ENCODE measurements at places on chromosomes 12 and 14.

DNA sequence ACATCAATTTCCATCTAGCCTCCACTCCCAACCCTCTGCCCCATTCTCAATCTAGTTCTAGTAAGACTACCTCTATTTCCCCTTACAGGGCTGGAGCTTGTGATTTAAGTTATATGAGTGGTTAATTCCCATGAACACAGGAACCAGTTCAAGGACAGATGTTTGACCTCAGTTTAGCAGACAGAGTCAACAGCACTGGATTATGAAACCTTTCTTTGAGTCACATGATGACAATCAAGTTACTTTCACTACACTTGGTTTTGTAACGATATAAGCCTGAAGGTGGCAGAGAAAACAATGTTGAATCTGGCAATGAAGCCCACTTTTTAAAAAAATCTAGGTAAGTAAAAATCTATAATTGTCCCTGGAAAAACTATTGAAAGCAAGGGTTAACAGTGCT is 1646.2 kb upstream of the FLRT2 start:
- DNase-seq = no peak

- DNase-seq = no peak
Observed at GRCh38 chr12:40768125-40768864, 76.1 kb downstream of the CNTN1 start.

- no peak for DNase-seq
Observed at GRCh38 chr12:30063435-30063945, 279.7 kb upstream of the TMTC1 start.

DNA sequence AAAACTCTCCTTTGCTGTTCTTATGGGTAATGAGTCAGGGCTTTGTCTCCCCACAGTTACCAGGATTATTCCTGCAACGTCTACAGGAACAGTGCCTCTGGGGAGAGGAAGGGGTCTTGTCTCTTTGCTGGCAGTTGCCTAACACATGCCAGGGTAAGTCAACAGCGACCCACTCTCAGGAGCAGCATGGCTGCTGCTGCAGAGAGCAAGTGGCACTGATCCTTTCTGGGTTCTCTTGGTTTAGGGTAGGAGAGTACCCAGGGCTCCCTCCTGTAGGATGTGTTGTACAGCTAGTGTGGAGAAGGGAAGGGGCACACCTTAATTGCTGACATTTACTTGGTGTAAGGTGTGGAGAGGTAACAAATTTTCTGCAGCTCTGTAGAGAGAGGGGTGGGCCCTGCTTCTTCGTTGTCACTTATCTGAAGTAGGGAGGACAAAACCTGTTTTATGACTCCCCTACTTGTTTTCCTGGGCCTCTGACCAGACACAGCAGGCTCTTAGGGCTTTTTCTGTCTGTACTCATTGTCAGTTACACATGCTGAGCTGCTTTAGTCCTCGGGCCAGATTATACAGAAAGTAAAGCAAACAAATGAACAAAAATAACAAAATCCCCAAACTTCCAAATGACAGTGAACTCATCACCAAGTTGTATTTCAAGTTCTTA is 168.2 kb downstream of the ACSS3 start:
- no peak for DNase-seq

GRCh38 chr14:55417955-55418354 is 6.3 kb upstream of the ATG14 start:
- no peak for DNase-seq

GRCh38 chr12:96368233-96368632 is 32.0 kb downstream of the CDK17 start:
- DNase-seq = no peak

DNA sequence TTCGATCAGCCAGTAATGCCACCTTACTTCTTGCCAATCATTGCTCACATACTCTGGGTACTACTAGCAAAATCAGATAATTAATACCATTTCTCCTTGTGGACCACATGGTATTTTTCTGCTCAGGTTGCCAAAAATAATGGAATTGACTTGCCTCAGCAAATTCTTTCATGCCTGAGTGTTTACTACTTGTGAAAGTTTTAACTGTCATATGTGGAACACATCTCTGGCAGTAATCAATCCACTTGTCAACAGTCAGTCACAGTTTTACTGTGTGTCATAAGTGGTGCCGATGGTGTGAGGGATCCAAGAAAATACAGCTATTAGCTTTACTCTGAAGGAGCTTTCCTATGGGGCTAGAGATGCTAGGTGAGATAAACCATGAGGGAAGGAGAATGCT is 55.3 kb upstream of the ATF1 start:
- no peak for DNase-seq

- DNase-seq = no peak
Observed at GRCh38 chr12:96303653-96304052, 96.6 kb downstream of the CDK17 start.

DNA sequence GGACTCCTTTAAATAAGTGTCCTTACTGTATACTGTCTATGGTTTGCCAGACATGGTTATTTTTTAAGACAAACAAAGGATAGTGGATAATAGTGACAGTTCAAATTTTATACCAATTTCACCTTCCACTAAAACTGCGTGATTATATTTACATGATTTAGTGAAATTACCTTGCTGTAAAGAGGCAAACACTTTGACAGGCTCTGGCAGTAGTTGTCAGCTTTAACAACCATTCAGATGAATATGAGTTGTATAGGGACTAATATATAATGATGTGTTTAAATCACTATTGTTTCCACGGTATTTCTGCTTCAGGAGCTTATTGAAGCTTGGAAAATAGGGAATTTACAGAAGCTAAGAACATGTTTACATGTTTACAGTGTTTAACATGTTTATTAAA is 1364.0 kb downstream of the FSCB start:
- DNase-seq = no peak

DNA sequence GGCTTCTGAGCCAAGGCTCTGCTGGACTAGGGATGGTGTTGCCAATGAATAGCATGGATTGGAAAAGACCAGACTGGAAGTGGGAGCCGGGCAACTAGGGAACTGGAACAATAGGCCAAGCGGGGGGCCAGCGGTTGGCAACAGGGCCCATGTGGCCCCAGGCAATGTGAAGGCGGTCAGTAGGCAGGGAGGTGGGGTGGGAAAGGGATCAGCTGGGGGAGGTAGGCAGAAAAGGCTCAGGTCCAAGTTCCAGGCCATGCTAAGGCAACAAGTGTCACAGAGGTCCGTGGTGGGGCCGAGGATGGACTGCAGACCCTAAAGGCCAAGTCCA is 14.9 kb upstream of the MLXIP start:
- no peak for DNase-seq

DNA sequence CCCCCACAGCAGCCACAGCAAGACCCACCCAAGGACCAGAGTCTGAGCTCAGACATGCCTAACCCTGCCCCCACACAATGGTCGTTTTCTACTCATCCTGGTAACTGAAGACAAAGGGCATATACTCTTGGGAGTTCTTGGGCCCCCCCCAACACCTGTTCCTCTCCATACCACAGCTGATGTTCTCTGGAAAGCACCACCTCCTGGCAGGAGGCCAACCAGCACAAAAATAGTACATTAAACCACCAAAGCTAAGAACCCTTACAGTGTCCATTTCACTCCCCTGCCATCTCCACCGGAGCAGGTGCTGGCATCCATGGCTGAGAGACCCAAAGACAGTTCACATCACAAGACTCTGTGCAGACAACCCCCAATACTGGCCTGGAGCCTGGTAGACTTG is 80.6 kb upstream of the DAAM1 start:
- DNase-seq = no peak

GRCh38 chr12:32032205-32032810 is 73.1 kb downstream of the RESF1 start:
- no peak for DNase-seq

DNA sequence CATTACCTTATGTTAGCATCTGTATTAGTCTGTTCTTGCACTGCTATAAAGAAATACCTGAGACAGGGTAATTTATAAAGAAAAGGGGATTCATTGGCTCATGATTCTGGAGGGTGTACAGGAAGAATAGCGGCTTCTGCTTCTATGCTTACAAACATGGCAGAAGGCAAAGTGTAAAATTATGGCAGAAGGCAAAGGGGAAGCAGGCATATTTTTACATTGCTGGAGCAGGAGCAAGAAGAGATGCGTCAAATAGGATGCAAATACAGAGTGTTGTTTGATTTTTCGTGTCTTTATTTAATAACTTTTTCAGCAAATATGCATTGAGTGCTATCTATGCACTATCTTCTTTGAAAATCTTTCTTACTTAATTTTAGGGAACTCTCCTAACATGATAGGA is 210.7 kb upstream of the SSTR1 start:
- DNase-seq = no peak

- peak; percentile 30 for DNase-seq
Observed at GRCh38 chr14:97581016-97581415, 783.8 kb downstream of the VRK1 start.

DNA sequence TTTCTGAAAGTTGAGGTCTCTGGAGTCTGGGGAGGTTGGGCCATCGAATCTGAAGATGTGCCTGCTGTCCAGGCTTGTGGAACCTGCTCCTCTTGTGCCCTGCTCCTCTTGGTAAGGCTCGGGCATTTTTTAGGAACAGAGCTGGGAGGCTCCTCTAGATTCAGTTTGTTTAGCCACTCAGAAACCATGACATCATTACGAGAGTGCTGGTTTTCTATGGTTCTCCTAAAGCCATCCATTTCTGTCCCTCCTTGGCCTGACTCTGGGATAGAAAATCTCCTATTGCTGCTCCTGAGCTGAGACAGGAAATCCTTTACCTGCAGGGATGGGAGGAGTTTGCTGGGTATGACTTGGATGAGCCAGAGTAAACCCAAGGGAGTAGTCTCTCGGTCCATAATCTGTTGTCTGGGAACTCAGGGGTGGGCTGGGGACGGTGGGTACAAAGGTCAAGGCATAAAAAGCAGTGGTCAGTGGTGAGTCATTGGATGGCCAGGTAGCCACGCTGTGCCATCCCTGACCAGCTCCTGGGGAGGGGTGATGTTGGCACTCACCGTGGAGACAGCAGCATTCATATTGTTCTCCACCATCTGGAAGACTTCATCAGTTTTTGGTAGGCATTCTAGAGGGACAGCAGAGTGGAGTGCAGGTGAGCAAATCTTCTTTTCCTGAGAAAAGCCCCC is 2.4 kb upstream of the ADCY4 start:
- DNase-seq = no peak

DNA sequence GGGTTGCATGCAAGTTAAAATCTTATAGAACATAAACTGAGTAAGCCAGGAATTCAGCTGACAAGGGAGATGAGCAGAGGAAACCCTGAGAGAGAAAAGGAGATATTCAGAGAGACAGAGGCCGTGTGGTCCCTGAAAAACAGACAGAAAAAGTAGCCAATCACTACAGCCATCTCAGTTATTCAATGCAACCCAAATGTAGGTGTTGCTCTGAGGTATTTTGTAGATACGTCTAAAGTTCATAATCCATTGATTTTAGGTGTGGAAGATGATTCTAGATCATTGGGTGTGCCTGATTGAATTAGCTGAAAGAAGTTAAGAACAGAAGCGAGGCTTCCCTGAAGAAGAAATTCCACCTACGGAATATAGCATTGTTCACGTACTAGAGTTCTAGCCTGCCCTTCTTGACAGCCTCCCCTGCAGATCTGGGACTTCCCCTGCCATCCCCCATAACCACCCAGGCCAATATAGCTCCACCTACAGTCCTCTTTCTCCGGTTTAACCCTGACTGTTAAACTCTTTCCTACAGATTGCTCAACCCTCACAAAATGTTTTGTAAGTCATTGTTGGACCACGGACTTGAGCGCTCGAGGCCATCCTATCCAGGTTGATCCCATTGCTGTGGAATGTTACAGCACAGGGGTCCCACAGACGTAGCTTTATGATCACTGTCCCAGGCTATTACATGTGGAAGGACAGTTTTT is 21.7 kb downstream of the AICDA start:
- no peak for DNase-seq

DNA sequence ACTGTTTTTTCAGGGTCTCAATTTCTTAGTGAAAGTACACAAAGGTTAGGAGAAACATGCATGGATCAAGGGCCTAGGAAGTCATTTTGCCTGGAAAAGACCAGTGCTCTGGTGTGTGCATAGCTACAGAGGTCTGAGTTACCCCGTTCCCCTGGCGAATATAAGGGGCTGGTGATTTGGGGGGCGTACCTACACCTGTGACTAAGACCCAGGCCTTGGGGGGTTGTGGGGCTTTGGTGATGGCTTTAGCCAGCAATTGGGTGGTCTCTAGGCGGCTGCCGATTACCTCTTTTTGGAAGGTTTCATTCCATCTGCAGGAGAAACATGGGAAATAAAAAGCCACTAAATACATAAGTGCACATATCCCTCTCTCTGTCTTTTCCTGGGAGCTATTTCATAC is 1.1 kb downstream of the SDR39U1 start:
- no peak for DNase-seq

DNA sequence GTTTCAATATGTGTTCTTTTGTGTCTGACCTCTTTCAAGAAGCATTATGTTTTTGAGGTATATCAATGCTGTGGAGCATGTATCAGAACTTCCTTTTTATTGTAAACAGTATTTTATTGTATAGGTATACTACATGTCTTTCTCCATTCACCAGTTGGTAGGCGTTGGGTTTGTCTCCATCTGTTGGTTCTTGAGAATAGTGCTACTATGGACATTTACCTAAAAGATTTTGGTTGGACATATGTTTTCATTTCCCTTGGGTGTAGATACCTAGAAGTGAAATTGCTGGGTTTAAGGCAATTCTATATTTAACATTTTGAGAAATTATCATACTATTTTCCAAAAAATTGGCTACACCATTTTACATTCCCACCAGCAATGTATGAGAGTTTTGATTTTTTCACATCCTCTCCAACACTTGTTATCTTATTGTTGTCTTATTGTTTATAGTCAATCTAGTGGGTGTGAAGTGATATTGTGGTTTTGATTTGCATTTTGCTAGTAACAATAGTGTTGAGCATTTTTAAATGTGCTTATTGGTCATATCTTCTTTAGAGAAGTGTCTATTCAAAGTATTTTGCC is 409.2 kb downstream of the IPO8 start:
- no peak for DNase-seq

GRCh38 chr14:103367995-103368394 is 17.2 kb upstream of the MARK3 start:
- no peak for DNase-seq

GRCh38 chr14:24979725-24980239 is 70.2 kb downstream of the STXBP6 start:
- DNase-seq = no peak

- no peak for DNase-seq
Observed at GRCh38 chr12:15649347-15649746, 139.8 kb downstream of the EPS8 start.

GRCh38 chr14:73116079-73116665 is 20.1 kb upstream of the PSEN1 start:
- no peak for DNase-seq

DNA sequence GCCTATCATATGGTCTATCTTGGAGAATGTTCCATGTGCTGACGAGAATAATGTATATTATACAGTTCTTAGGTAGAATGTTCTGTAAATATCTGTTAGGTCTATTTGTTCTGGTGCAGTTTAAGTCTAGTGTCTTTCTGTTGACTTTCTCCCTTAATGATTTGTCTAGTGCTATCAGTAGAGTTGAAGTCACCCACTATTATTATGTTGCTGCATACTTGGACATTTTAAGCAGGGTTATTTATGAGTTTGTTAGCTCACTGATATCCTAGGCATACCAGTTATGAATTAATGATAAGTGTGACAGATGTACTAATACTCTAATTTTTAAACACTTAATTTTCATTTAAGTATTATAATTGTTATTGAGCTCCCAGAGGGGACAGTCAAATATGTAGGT is 292.5 kb downstream of the AKAP6 start:
- no peak for DNase-seq

GRCh38 chr14:49621114-49621881 is 699 bp downstream of the MGAT2 start:
- DNase-seq = no peak
